ENCODE measurements at places on chromosomes 2 and 18.

GRCh38 chr2:6872394-6872793, 5.2 kb upstream of the RSAD2 start:
- DNase-seq: no peak

DNA sequence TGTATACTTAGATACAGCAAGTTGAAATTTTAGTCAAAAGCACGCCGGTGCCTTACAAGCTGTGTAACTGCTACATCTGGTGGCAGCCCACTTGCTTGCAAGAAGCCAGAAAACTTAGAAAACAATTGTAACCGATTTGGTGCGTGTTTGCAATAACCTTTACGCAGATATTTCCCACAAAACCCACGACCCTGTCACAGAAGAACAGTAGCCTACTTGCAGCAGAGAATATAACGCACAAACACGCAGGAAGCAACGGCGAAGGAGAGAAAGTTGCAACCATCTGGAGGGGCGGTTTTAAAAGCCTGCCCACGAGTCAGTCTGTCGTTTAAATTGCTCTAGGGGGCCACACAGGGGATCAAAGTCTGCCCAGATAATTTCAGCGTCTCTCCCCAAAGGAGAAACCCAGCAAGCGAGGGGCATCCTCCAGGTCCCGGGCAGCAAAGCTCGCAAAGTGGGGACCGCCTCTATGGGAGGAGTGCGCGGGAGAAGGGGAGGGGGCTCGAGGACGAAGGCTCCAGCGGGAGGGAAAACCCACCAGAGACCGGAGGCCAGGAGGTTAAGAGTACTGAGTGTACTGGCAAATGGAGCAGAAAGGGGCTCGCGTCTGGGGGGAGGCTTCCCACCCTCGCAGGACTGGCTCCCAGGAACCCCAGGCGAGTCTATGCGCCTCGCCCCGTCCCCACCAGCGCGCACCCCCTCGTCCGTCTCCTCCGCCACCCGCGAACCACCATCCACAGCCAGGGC, 1.1 kb downstream of the TLK1 start:
- peak; percentile 61 for DNase-seq

DNA sequence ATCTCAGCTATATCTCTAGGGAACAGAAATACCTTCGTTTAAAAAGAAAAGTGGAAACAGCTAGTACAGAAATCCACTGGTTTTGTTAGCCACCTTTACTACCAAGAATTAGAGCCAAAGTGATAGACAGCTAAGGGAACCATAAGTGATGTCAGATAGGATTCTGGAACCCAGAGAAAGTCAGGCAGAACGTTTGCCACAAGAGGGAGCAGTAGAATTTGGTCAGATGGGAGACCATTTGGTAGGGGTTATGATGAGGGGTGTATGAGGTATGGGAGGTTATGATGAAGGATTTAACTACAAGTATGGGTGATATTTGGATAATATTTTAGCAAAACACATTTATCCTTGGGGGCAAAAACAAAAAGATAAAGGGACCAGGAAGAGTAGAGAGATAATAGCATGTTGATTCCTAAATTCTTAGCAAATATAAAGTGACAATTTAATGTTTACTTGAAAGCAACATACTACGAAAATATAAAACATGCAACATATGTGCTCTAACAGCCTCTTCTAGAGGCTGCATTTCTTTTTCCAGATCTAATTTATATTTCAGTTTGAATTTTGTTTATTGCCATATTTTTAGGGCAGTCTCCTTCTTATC, 3.3 kb downstream of the SLC8A1 start:
- peak; percentile 40 for DNase-seq

GRCh38 chr2:113276761-113277425, 1.8 kb downstream of the PAX8 start:
- DNase-seq: no peak

- DNase-seq: no peak
Observed at GRCh38 chr2:74836675-74837401, 2.9 kb downstream of the HK2 start.

DNA sequence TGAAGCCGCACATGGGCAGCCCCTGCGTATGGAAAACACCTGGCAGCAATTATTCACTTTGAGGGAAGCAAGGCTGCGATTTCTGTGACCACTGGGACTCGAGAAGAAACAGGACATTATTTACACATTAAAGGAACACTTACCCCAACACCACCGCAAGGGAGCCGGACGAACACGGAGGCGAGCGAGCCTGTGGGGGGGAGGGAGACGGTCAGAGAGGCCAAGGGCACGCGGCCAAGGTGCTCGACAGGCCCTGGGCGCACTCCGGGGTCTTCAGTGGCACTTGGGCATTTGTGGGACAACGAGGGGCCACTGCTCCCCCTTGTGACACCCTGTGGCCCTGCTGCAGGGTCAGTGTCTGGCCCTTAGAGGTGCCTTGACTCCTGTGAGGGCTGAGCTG, 247.0 kb downstream of the TWIST2 start:
- DNase-seq: no peak

DNA sequence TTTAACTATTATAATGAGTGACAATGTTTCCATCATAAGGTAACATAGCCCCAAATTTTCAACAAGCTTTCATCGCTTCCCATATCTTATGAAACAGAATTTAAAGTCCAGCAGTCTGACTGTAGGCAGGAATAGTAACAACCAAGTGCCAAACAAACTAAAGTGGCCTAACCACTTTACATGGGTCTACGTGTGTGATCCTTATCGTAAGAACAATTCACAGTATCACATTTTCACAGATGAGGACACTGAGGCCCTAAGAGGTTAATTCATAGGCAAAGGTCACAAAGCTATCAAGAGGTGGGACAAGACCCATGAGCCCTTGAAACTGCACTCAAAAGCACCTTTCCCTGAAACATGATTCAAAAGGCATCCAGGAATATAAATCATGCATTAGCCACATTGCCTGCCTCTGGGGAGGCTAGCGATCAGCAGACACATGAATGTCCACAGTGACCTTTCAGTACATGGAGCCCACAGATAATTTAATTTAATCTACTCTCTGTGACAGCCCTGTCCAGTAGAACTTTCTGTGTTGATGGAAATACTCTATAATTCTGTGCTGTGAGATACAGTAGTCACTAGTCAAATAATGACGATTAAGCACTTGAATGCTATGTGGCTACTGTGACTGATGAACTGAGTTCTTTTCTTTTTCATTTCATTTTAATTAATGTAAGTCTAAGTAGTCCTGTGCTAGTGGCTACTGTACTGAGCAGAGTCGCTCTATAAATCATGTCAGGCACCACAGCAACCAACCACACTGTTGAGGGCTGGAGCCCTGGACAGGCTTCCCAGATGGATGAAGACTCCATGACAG, 30.3 kb downstream of the KIDINS220 start:
- DNase-seq: no peak

DNA sequence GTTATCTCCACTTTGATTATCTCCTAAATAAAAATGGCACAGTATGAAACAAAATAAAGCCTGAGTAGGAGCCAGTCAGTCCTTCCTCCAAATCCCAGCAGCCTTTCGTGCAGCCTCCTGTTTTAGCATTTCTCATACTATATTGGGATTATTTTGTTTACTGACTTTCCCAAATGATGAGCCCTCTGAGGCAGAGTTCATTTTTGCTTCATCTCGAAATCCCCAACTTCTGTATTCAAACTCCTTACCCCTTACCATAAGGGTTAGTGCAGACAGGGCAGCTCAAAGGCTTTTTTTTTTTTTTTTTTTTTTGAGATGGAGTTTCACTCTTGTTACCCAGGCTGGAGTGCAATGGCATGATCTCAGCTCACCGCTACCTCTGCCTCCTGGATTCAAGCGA, 113.3 kb upstream of the FOSL2 start:
- DNase-seq: no peak

GRCh38 chr2:67322353-67323001, 74.7 kb upstream of the ETAA1 start:
- no peak for DNase-seq

DNA sequence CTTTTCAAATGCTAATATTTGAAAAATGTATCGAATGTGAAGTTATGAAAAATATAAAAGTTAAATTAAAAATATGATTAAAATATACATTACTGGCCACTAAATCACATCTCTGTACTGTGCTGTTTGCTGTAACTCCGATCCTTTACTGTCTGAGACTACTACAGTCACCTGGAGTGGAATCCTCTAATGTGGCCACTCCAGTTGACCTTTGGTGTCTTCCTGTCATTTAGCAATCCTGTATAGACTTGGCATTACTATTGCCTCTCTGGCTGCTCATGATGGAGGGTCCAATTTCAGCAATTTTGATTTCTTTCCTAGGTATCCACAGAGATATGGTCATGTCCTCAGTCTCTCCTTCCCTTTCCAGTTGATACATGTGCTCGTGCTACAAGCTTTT, 560.0 kb downstream of the CCDC85A start:
- DNase-seq: no peak

DNA sequence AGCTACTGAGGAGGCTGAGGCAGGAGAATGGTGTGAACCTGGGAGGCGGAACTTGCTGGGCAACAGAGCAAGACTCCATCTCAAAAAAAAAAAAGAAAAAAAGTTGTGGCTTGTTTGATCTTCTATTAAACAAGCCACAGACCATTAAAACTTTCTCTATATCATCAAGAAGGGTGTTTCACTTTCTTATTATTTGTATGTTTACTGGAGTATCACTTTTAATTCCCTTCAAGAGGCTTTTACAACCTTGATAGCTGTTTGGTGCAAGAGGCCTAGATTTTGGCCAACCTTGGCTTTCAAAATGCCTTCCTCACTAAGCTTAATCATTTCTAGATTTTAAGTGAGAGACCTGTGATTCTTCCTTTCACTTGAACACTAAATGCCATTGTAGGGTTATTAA, 339.1 kb downstream of the TSN start:
- no peak for DNase-seq

DNA sequence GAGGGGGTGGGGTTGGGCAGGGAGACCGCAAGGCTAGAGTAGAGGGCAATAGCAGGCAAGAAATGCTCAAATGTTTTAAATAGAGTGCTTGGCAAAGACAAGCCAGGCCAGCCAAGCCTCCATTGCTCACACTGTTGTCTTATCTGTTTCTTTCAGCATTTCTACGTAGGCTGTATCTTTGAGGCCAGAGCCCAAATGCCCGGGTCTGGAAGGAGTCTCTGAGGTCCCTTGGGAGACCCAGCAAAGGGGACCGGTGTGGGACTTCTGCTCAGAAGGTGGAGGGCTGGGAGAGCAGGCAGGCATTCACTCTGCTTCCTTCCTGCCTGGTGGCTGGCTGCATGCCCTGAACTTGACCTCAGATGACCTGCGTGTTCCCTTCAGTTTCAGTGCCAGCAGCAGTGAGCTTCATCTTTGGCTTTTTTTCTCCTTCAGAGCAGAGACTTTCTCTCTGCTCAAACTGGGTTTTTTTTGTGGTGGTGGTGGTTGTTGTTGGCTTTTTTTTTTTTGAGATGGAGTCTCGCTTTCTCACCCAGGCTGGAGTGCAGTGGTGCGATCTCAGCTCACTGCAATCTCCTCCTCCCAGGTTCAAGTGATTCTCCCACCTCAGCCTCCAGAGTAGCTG, 13.7 kb upstream of the TET3 start:
- DNase-seq: no peak

- no peak for DNase-seq
Observed at GRCh38 chr2:203951366-203951902, 14.9 kb downstream of the ICOS start.

DNA sequence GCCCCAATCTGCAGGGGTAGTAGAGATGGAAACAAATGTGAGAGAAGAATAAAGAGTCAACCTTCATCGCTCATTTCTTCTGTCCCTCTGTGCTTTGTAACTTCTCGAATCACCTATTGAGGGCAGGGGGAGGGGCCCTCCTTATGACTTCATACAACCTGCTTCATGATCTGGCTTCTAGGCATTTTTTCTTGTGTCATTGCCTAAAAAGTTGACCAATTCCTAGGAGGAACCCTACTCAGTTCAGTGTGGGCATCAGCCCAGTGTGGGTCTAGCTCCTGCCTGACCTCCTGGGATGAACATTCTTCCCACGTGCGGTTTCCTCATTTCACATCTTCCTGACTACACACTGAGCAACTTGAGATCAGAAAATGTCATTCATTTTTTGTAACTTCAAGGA, 46.3 kb upstream of the CREB1 start:
- DNase-seq: no peak

DNA sequence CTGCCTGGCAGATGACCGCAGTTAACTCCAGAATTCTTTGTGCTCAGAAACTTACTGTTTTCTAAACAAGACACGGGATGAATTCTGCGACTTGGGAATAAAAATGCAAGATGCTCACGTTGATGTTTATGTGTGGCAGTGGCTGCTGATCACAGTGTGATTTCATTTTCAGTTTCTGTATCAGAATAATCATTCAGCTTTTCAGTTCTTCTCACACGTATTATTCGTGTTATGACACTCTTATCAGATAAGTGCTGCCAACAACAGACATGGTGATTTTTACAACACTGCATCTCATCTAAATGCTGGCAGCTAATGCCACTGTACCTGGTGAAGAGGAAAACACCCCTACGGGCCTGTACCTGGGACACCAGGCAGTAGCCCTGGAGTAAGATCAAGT, 272.9 kb upstream of the REV1 start:
- no peak for DNase-seq

GRCh38 chr2:228653884-228654283, 472.4 kb upstream of the SPHKAP start:
- DNase-seq: no peak
